ENCODE measurements at places on chromosomes 2 and 18. TPM values are rescaled to one million over a fixed set of nuclear protein-coding genes. Genes with fewer than 3 reads are reported as not detected.

The SMPD4 gene
- 109 TPM for total RNA-seq

The SKOR2 gene
- total RNA-seq: not detected

- H3K27ac ChIP-seq: no peak overlapping the region
- H3K4me3 ChIP-seq: no peak overlapping the region
- peaks cover 5% of the 10 kb centered on the region for H3K4me1 ChIP-seq
- DNase-seq: no peak
- H3K36me3 ChIP-seq: no peaks in the 10 kb centered on the region
Observed at GRCh38 chr2:174670446-174670845, 72.8 kb upstream of the WIPF1 start.

DNA sequence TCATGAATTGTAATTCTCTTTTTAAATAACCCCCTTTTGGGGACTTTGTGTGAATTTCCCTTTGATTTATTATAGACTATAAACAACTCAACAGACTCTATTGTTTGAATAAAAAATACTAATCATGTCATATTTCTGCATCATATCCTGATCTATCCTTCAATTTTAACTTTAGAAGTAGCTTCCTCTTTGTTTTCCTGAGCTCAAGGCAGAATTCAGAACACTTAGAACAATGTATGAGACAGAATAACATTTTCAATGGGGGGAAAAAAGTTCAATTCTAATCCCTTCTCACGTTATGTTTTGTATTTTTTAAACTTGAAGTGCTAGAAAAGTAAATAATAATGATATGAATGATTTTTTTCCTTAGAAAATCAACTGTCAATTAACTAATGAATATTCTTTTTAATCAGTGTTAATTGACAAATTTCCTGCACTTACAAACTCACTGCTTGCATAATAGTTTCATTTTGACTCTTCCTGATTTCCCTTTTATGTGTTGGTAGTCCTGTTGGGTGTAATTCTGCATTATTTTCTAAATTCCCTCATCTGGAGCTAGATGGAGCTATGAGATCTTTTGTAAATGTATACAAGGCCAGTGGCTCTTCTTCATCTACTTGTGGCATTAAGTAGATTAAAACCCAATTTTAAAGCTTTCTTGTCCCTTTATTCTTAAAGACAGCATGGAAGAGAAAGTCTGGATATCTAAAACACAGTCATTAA lies 326.1 kb downstream of the PARD3B start:
- no peaks in the 10 kb centered on the region for H3K36me3 ChIP-seq
- no peaks in the 10 kb centered on the region for H3K27me3 ChIP-seq
- H3K4me3 ChIP-seq: no peak overlapping the region
- H3K4me1 ChIP-seq: no peaks in the 10 kb centered on the region
